Mesothelial cell of epicardium (in vitro differentiated cells): ENCODE measurements at places on chromosomes 2 and 18.

GRCh38 chr2:46748735-46749531, 166.7 kb downstream of the MCFD2 start:
- H3K36me3 ChIP-seq: peaks cover 9% of the 10 kb centered on the region
- peaks cover 14% of the 10 kb centered on the region for H3K4me1 ChIP-seq
- no peaks in the 10 kb centered on the region for H3K27me3 ChIP-seq
- H3K4me3 ChIP-seq: no peak overlapping the region

GRCh38 chr2:187171318-187171717, 276.7 kb downstream of the CALCRL start:
- H3K4me1 ChIP-seq: peaks cover 3% of the 10 kb centered on the region
- no peak overlapping the region for H3K27ac ChIP-seq
- H3K27me3 ChIP-seq: no peaks in the 10 kb centered on the region

DNA sequence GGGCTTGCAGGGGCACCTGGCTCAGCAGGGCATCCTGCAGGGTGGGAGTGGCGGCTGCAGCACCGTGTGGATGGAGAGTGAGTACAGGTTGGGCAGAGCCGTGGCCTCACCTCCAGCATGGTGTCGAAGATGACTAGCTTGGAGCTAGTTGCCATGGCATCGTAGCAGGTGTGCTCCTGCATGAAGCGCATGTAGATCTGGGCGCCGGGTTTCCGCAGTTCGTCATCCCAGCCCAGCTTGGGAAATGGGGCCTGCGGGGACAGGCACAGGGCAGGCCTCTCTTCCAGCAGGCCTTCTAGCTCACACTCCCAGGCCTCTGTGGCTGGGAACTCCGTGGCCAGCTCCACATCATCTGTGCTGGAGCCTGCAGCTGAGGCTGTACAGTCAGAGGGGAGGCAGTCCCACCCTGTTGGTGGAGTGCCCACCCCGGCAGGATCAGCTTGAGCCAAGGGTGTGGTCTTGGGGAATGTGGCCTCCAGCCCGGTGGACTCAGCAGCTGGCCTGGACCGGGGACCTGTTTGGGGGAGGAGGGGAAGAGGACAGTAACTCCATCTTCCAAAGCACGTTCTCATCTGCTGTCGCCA, 1.6 kb downstream of the PRKAG3 start:
- H3K27me3 ChIP-seq: peaks cover 20% of the 10 kb centered on the region
- H3K27ac ChIP-seq: no peak overlapping the region
- H3K4me1 ChIP-seq: peaks cover 5% of the 10 kb centered on the region

DNA sequence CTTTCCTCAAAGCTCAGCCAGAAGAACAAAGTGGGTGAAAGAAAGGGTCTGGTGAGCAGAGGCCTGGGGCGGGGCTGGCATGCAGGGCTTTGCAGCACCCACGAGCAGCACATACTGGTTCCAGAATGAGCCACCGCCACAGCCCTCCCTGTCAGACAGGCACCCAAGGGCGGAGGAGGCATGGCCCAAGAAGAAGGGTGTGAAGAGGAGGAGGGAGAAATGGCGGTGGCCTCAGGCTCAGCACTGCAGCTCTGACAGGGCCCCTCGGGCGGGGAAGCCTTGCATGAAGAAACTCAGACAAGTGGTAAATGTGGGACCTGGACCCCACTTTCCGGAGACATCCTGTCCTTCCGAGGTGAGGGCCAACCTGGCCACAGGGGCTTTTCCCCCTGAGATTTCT, 15.7 kb downstream of the FAM228A start:
- no peak overlapping the region for H3K27ac ChIP-seq
- H3K4me3 ChIP-seq: no peak overlapping the region
- no peaks in the 10 kb centered on the region for H3K27me3 ChIP-seq
- H3K36me3 ChIP-seq: peaks cover 11% of the 10 kb centered on the region
- H3K4me1 ChIP-seq: no peaks in the 10 kb centered on the region

DNA sequence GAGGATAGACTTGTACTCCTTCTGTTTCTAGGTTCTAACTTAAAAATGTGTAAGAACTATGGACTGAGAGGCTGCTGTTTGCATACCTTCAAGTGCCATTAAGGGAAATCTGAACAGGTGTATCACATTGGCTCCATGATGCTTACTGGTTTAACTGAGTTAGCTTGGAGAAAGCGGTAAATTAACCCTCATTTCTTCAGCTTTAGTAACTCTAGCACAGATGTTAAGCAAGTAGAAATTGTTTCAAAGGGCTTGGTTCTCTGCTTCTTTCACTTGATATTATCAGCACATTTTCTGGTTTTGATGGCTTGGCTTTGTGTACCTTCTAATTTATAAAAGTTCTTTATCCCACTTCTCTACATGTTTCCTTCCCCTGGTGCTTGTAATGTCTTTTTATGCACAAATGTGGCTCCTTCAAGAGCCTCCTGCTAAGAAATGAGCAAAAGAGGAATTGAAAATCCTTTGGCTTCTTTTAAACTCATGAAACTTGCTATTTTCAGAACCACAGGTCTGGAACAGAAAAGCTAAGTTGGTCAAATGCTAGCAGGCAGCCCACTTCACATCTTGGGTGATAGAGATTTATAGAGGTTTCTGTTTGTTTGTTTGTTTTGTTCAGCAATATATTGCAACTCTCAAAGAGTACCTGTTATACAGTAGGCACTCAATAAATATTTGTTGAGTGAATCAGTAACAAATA, 249.9 kb upstream of the THUMPD2 start:
- DNase-seq: no peak
- H3K27ac ChIP-seq: no peak overlapping the region
- peaks cover 4% of the 10 kb centered on the region for H3K27me3 ChIP-seq
- no peaks in the 10 kb centered on the region for H3K4me1 ChIP-seq

- no peak overlapping the region for H3K27ac ChIP-seq
- H3K4me1 ChIP-seq: no peaks in the 10 kb centered on the region
- H3K27me3 ChIP-seq: peaks cover 55% of the 10 kb centered on the region
- no peaks in the 10 kb centered on the region for H3K36me3 ChIP-seq
Observed at GRCh38 chr2:110865188-110865587, 132.8 kb downstream of the ACOXL start.

- no peak for DNase-seq
- no peaks in the 10 kb centered on the region for H3K36me3 ChIP-seq
- no peak overlapping the region for H3K4me3 ChIP-seq
- H3K4me1 ChIP-seq: no peaks in the 10 kb centered on the region
- peaks cover 12% of the 10 kb centered on the region for H3K27me3 ChIP-seq
- no peak overlapping the region for H3K27ac ChIP-seq
Observed at GRCh38 chr2:54928719-54929118, 121.5 kb downstream of the RTN4 start.

DNA sequence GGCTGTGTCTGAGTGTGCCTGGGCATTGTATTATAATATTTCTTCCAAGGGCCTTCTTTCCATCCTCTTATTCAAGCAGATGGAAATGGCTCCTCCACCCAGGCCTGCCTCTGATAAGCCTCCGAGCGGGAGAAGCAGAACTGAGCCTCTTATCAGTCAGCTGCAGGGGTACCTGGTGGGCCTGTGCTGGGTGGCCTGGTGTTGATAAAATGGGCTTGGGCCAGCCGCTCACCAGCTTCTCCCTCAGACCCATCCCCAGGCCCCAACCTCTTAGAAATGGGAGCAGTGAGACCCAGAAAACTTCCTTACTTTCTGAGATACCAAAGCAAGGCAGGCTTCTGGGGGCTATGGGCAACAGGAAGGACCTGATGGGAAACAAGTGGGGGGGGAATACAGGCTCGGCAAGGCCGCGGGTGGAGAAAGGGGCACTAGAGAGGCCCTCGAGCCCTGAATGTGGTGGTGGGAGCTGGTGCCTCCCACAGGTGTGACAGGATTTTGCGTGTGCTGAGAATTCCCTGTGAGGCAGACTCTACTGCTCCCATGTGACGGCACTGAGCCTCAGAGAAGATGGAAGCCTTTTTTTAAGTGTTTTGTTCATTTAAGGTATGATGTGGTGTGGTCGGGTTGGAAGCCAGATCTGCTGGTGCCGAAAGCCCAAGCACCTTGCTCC, 18.3 kb downstream of the GYPC start:
- DNase-seq: no peak
- H3K4me1 ChIP-seq: no peaks in the 10 kb centered on the region
- no peak overlapping the region for H3K27ac ChIP-seq
- H3K4me3 ChIP-seq: no peak overlapping the region

- H3K4me3 ChIP-seq: no peak overlapping the region
- H3K36me3 ChIP-seq: no peaks in the 10 kb centered on the region
- peaks cover 23% of the 10 kb centered on the region for H3K4me1 ChIP-seq
- H3K27ac ChIP-seq: no peak overlapping the region
Observed at GRCh38 chr18:48295586-48296311, 113.4 kb downstream of the ZBTB7C start.

GRCh38 chr18:77131652-77132368, 773 bp downstream of the MBP start:
- DNase-seq: no peak
- H3K36me3 ChIP-seq: peaks cover 2% of the 10 kb centered on the region
- peaks cover 30% of the 10 kb centered on the region for H3K4me1 ChIP-seq
- no peak overlapping the region for H3K27ac ChIP-seq
- peaks cover 51% of the 10 kb centered on the region for H3K27me3 ChIP-seq
